ENCODE measurements at places on chromosomes 12 and 14.

GRCh38 chr12:1170411-1170810, 179.4 kb downstream of the ERC1 start:
- no peak for DNase-seq

DNA sequence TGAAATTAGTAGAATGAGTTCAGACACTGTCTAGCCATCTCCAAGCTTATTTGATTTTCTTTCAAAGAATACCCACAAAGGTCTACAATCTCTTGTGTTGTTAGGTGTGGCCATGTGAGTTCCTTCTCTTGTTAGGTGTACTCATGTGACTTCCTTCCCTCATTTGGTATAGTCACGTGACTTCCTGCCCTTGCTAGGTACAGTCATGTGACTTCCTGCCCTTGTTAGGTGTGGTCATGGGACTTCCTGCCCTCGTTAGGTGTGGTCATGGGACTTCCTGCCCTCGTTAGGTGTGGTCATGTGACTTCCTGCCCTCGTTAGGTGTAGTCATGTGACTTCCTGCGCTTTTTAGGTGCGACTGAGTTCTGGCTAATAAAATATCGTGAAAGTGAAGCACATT, 179.6 kb downstream of the TMX1 start:
- DNase-seq, result no peak

DNA sequence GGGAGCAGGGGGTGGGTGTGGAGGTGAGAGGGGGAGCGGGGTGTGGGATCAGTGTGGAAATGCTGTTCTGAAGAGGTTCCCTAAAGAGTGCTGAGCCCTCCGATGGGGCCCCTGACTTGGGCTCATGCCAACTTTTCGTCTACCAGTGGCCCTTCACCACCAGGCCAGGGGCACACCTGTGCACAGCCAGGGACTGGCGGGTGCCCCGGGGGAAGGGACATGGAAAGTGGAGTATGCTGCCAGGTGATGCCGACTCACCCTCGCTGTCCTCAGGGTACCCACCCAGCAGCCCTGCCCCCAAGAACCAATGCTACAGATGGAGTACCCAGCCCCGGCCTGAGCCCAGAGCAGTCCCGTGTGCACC, 26.2 kb downstream of the AMN start:
- DNase-seq, result no peak

GRCh38 chr12:80033448-80033847, 65.9 kb upstream of the OTOGL start:
- DNase-seq, result no peak

Measured in erythroblast (primary cell).